ENCODE measurements at places on chromosomes 16 and 17.

DNA sequence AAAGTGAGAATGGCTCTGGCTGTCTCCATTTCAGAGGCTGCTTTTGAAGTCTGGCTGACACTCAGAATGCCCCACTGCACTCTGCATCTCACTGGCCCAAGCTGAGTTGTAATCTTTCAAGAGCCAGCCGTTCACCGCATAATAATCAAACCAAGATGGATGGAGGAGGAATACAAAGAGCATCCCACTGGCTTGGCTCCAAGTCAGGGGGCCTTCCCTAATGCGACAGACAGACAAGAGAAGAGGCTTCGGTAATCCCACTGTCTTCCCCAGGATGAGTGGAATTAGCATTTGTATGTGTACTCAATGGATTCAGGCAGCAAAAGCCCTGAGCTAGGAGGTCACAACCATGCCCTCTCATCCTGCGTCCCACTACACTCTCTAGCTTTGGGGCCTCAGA lies 68.0 kb downstream of the CBLN1 start:
- DNase-seq = no peak

GRCh38 chr16:85574672-85575475 lies 38.2 kb upstream of the GSE1 start:
- no peak for DNase-seq

DNA sequence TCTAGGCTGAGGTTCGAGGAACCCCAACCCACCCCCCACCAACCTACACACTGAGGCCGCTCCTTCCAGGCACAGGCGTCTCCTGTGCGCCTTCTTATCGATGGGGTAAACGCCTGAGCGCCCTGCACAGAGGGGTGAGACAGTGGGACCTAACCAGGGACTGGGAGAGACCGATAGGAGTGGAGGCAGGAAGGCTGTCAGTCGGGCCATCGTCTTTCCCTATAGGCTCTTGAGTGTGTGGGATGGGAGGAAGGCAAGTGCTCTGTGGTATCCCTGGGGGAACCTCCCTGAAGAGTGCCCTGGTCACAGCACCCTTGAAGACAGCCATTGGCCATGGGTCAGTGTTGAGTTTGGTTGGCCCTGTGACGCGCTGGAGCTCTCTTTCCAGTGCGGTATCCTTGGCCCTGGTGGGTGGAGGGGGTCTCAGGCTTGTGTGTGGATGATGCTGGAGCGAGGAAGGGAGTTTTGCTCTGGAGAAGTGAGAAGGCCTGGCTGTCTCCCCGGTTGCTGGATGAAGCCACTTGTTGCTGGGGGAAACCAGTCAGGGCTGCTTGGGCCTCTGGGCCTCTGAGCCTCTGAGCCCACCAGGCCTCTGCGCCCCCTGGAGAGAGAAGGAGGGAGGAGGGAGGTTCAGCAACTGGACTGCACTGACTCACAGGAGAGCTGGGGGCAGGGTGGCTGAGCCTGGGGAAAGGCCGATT lies 1.7 kb downstream of the GPRC5C start:
- no peak for DNase-seq

DNA sequence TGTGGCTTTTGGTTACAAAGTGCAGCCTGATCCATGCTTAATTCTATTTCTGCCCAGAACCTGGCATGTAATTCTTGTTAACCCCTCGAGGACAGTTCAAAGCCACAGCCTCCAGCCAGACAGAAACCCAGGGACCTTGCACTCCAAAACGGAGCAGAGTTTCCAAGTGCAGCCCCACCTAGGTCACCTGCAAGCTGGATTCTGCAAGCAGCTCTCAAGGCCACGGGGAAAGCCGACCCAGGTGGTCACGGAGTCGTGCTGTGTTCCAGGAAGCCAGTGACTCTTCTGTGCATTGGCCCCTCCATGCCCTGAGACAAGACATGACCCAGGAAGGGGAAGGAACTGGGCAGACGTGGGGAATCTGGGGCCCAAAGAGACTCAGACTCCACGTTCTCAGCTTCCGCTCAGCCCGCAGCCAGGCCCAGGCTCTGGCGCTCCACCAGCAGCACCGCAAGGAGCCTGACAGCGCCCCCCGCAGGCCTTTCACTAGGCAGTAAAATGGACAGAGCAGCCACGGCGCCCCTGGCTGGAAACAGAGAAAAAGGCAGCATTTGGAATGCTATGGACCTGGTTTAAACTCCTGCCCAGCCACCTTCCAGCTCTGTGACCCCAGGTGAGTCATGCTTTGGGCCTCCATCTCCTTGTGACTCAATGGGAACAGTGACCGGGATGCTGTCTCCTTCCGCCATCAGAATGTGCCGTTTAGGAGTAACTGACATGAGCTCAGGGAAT lies 27.3 kb upstream of the GSG1L start:
- DNase-seq = no peak

DNA sequence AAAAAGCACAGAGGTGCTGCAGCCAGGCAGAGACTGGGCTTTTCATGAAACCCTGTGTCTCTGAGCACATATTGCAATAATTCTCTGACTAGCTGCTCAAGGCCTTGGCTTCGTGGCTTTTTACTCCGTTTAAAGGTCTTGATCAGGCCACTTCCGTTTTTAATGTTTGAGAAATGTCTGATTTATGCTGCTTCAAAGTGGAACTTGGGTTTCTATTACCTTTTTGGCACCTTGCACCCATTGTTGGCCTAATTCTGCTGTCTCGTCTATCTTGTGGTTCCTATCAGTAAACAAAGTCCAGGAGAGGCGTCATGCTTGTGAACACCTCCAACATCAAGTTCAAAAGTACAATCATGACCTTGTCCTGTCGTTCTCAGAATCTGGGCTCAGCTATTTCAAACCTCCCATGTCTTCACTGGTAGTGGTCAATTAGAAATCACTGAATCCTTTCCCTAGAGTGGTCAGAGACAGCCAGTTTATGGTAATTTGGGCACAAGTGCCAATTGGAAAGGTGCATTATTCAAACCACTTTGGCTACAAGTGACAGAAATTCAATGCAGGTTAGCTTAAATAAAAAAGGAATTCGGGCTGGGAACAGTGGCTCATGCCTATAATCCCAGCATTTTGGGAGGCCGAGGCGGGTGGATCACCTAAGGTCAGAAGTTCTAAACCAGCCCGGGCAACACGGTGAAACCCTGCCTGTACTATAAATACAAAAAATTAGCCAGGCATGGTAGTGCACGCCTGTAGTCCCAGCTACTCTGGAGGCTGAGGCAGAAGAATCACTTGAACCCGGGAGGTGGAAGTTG lies 33.3 kb upstream of the METTL9 start:
- DNase-seq = peak; percentile 55

- DNase-seq = peak; percentile 70
Measured at GRCh38 chr17:32520104-32520701, 33.4 kb downstream of the CDK5R1 start.

GRCh38 chr17:38724337-38724988 lies 5.7 kb upstream of the CISD3 start:
- DNase-seq = no peak

Measured in activated CD8-positive, alpha-beta memory T cell treated with anti-CD3 and anti-CD28 coated beads for 24 hours (primary cell).